PC-9 (cell line): ENCODE measurements at places on chromosomes 7 and 10. TPM values are rescaled to one million over a fixed set of nuclear protein-coding genes. Genes with fewer than 3 reads are reported as not detected.

DNA sequence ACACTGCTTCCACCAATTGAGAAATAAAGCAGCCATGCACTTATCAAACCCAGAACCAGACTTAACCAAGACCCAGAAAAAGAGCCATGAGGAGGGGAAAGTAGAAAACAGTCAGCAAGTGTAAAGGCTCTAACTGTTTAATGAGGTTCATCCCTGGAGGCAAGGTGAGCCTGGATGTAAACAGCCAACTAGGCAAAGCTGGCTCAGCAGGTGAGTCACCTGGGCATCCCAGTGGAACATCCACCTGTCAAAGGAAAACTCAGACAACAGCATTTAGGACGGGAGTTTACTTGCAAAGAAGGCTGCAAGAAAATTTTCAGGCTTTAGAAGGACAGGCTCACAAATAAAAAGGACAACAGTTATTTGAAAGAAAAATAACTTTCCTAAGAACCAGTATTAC lies 153.0 kb downstream of the SNX13 start:
- no peak for DNase-seq

DNA sequence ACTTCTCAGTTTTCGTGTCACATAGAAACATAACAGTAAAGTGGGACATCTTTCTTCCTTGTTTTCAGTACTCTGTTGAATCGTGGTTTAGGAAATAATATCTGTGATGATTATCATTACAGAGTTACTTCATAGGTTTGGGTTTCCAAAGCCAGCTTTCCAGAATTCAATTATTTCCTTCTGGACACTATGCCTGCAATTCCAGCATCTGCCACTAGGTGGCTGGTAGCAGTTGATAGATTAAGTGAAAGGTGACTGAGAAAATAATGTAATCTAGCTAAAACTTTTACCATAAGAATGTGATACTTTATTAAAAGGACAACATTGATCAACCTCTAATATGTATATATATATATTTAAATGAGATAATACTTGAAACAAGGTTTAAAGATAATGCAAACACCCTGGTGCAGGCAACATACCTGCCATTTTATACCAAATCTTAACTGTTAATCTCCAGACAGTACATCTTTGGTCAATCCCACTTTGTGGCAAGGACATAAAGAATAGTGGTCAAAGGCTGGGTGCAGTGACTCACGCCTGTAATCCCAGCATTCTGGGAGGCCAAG lies 102.6 kb downstream of the SH3PXD2A start:
- no peak for DNase-seq

- DNase-seq: no peak
Measured at GRCh38 chr7:64887756-64888508, 15.1 kb upstream of the ZNF273 start.

DNA sequence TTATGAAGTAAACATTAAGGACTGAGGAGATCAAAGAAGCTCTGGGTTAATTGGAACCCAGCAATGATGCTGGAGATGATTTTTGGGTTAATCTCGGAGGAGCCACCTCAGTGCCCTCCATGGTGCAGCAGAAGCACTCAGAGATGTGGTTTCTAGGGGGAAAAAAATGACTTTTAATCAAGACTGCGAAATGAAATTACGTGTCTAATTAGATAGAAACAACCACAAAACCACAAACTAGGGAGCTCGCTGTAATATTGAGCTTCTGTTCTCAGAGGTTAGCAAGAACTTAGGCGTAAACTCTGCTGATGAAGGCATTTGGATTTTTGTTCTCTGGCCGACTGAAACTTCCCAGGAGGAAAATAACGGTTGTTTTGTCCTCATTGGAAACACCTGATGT lies 319.0 kb downstream of the GRID1 start:
- DNase-seq: no peak

GRCh38 chr7:127845522-127846214 lies 185.6 kb downstream of the LRRC4 start:
- DNase-seq: no peak

- no peak for DNase-seq
Measured at GRCh38 chr10:2984682-2985081, 82.7 kb upstream of the PFKP start.

GRCh38 chr10:44975431-44976331 lies 2.9 kb downstream of the DEPP1 start:
- peak; percentile 85 for DNase-seq

DNA sequence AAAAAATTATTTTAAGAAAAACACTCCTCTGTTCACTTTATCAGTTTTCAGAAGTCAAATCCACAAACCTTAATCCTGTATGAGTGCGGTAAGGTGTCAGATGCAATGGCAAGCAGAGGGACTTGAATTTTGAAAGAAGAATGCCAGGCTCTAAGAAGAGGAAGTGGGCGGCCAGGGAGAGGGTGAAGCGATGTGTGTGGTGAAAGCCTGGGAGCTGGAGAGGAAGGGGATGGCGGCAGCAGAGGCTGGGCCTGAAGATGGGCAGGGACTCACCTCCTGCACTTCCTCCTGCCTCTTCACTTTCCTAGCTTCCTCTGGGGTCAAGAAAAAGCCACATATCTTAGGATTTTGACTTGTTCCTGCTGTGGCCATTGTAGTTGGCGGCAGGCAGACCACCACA lies 609.6 kb downstream of the PARD3 start:
- DNase-seq: no peak

DNA sequence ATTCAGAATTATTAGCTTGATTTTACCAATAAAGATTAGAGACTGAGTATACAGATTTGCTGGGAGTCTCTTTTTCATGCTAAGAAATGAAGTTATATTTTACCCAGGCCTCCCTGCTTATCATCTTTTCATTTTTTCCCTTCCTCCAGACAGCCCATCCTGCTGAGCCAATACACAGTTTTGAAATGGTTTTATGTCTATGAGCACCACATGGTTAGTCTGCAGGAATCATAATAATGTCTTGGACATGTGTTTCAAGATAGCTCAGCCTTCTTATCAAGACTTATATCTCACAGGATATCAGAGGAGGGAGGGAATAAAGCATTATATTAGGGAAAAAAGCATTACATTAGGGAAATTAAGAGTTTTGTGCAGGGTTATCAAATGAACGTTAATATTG lies 157.1 kb downstream of the EXOC4 start:
- DNase-seq: no peak

GRCh38 chr10:81875467-81876252 lies 666 bp downstream of the NRG3 start:
- no peak for DNase-seq

DNA sequence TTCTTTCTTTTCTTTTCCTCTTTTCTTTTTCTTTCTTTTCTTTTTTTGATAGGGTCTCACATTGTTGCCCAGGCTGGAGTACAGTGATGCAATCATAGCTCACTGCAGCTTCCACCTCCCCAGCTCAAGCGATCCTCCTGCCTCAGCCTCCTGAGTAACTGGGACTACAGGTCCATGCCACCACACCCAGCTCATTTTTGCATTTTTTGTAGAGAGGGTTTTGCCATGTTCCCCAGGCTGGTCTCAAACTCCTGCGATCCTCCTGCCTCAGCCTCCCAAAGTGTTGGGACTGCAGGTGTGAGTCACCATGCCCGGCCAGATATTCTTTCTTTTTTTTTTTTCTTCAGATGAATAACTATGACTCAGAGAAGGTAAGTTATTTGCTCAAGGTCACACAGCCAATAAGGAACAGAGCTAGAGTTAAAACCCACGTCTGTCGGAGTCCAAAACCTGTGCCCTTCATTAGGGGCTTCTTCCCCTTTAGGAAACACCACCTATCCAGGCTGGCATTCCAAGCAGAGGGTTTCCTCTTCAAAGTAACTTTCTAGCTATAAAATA lies 28.1 kb upstream of the DNMBP start:
- DNase-seq: peak; percentile 39

GRCh38 chr7:35374858-35375257 lies 121.0 kb upstream of the TBX20 start:
- DNase-seq: no peak

- DNase-seq: no peak
Measured at GRCh38 chr10:71664585-71664984, 55.0 kb downstream of the C10orf105 start.

DNA sequence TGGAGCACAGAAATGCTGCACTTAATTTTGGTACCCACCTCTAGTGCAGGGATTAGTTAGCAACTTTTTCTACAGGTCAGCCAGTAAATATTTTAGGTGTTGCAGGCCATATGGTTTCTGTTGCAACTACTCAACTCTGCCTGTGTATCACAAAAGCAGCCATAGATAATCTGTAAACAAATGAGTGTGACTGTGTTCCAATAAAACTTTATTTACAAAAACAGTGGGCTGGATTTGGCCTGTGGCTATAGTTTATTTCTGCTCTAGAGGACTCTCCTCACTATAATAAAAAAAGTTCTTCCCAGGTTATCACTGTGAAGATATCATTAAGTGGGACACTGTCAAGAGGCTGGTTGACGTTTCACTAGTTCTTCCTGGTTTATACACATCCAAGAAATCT lies 65.8 kb downstream of the DNAJC12 start:
- DNase-seq: no peak

DNA sequence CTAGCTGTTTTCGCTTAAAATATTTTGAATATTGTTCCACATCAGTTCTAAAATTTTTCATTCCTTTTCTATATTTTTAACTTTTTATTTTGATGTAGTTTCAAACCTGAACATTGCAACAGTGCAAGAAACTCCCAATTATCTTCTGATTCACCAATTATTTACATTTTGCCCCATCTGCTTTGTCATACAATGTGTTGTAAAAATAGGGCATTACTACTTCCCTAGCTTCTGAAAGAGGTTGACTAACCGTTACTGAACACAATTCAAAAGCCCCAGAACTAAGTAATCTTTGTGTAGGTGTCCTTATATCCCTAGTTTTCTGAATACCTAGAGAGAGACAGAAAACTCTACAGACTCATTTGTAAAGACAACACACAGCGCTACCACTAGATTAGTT lies 86.7 kb downstream of the AVL9 start:
- DNase-seq: no peak

The TAX1BP1 gene
- 143 and 174 TPM in 2 replicates for total RNA-seq

The CLIP2 gene
- total RNA-seq: 37.9 and 48.0 TPM in 2 replicates

The HOXA1 gene
- 2.0 and 2.2 TPM in 2 replicates for total RNA-seq

The H2AZ2 gene
- total RNA-seq: 334 and 354 TPM in 2 replicates

The CYP3A4 gene
- not detected in 2 replicates for total RNA-seq

The COL17A1 gene
- total RNA-seq: 31.6 and 41.3 TPM in 2 replicates

The ACTL6B gene
- not detected in 2 replicates for total RNA-seq

The KLF14 gene
- not detected in 2 replicates for total RNA-seq

The TMEM140 gene
- total RNA-seq: 0.25 and 0.92 TPM in 2 replicates

The HIF1AN gene
- total RNA-seq: 37.5 and 42.0 TPM in 2 replicates

The GRM3 gene
- total RNA-seq: not detected in 2 replicates

The OPN4 gene
- total RNA-seq: 0.15 and 0.23 TPM in 2 replicates

The MCM10 gene
- total RNA-seq: 20.9 and 24.5 TPM in 2 replicates

The MMRN2 gene
- 12.1 and 13.4 TPM in 2 replicates for total RNA-seq

The LRGUK gene
- total RNA-seq: 0.60 and 2.3 TPM in 2 replicates

The EPC1 gene
- 21.5 and 23.4 TPM in 2 replicates for total RNA-seq

The NDUFB2 gene
- total RNA-seq: 180 and 199 TPM in 2 replicates

The HMX3 gene
- not detected in 2 replicates for total RNA-seq

The OSBPL3 gene
- total RNA-seq: 87.6 and 88.4 TPM in 2 replicates

The SAMD9 gene
- 7.0 and 12.1 TPM in 2 replicates for total RNA-seq
